ENCODE measurements at places on chromosomes 4 and X.

DNA sequence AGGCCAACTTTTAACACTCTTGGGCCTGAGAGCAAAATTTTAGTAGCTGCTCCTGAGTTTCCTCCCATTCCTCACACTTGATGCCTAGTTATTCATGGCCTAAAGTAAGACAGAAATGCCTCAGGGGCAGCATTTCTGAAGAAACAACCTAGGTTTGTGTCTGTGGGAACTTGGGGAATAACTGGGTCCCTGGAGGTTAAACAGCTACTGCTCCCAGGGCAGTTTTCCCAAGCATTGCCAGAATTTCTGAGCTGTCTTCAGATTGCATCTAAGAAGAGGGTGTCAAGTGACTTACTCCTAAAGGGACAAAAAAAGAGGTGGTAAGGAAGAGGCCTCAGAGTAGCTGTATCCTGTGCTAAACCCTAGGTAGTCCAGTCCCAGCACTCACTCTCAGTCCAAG, 130.8 kb upstream of the ACSL4 start:
- DNase-seq = no peak

- no peak for DNase-seq
Measured at GRCh38 chrX:151754047-151754429, 19.5 kb downstream of the CNGA2 start.

DNA sequence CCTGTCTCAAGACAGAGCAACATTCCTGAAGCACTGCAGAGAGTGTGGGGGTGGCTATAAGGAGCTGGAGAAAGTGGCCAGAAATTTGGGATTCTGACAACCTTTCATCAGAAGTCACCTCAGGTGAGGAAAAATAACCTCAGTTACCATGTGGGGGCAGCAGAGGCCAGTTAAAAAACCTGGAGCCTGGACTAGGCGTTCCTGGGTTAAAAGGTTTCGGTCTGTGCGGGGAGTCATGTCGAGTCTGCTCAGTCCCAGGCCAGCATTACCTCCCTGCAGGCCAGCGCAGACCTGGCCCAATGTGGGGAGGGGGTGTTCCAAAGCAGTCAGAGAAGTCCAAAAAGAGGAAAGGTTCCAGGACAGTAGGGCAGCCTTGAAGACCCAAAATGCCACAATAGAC, 10.9 kb upstream of the NALF2 start:
- DNase-seq = no peak

DNA sequence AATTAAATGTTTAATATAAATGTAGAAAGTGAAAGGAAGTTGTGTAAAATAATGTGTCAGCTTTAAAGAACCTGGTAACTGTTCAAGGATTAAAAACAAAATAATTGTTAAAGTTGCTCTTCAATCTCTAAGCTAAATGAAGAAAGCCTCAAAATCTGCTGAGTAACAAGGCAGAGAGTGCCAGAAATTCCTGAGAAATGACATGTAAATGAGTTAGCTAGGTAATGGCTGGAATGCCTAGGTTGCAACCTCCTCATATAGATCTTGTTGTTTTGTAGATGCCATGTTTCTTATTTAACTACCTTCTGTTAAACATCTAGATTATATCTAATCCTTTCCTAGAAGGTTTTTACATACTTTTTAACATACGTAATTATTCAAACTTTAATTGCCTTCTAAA, 763.6 kb upstream of the AGA start:
- no peak for DNase-seq

DNA sequence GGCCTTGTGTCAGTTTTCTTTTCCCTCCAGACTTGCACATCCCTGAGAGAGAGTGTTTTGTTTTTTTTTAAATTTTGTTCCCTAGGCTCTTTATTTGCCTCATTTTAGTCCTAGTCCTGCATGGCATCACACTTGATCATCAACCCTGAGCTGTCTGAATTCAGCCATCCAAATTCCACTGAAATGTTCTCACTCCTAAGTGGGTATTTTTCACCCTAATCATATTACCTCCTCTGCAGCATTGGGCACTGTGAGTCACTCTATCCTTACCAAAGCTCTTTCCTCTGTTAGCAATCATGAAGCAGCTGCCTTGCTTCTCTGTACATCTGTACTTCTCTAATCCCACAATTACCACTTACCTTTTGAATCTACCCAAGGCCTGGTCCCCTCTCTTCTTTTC, 356.6 kb upstream of the MAGEB2 start:
- no peak for DNase-seq

GRCh38 chr4:112523008-112523721, 7.2 kb upstream of the NEUROG2 start:
- DNase-seq = peak; percentile 75
